ENCODE measurements at places on chromosomes 16 and 17.

GRCh38 chr17:77358801-77359200 is 218.0 kb downstream of the SEC14L1 start:
- DNase-seq = no peak

DNA sequence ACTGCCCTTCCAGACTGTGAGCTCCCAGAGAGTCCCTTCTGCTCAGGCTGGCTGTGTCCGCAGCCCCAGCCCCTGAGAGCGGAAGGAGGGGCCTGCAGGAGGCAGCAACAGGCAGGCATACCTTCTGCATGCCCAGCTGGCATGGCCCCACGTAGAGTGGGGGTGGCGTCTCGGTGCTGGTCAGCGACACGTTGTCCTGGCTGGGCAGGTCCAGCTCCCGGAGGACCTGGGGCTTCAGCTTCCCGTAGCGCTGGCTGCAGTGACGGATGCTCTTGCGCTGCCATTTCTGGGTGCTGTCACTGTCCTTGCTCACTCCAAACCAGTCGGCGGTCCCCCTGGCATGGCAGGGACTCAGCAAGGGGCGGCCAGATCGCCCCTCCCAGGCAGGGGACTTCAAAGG is 9.0 kb downstream of the RHBDF1 start:
- no peak for DNase-seq

- no peak for DNase-seq
Measured at GRCh38 chr16:68286153-68287074, 22.1 kb downstream of the SLC7A6 start.

- DNase-seq = no peak
Measured at GRCh38 chr17:60406887-60407286, 15.0 kb upstream of the USP32 start.

DNA sequence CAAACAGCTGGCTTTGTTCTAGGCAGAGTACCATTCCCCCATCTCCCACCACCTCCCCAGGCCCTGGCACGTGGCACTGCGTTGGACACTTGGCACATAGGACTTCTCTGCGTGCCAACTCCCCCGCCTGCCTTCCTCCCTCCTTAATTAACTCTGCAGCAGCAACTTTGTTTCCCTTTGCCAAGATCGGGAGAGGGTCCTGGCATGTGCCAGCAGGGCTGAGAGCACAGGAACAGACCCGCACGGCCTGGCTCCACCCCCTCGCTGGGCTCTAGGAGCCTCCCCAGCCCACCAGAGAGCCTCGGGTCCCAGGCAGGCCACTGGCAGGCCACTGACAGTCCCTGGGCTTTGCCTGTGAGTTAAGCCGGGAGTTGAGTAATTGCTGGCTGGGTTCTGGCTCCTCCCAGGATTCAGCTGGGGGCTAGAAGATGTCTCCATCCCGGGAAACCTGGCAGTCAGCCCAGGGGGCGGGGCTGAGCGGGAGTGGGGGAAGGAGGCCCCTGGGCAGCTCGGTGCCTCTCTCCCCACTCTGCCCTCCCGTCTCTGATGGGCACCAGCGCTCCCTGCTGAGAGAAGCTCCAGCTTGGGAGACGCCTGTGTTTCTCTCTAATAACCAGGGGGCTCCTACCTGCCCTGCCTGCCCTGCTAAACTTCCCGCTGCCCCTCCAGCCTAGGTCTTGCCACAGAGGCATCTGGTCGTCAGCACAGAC is 224.0 kb upstream of the TNRC6C start:
- DNase-seq = peak; percentile 95

- no peak for DNase-seq
Measured at GRCh38 chr17:28968231-28968913, 17.1 kb upstream of the PHF12 start.

DNA sequence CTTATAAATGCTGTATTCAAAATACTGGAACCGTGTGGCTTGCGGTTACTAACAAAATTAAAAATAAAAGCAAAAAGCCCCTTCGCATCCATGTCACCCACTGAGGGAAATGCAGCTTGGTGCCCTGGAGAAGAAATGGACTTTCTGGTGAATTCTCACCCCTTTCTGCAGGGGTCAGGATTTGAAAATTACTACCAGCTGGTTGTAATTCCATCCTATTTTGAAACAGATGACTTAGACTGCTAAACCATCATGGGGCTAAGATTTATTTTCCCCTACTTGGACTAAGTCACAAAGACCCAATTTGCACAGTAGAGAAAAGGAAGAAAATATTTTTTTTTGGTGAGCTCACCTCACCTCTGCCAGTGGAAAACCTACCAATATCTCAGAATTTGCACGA is 111.4 kb upstream of the MYOCD start:
- DNase-seq = no peak

GRCh38 chr16:30941600-30942425 is 7.1 kb upstream of the ORAI3 start:
- DNase-seq = no peak

- DNase-seq = no peak
Measured at GRCh38 chr16:1188432-1189189, 35.7 kb downstream of the CACNA1H start.

GRCh38 chr16:30149250-30149930 is 26.4 kb upstream of the MAPK3 start:
- DNase-seq = no peak

GRCh38 chr17:14304222-14304772 is 3.4 kb downstream of the HS3ST3B1 start:
- no peak for DNase-seq

DNA sequence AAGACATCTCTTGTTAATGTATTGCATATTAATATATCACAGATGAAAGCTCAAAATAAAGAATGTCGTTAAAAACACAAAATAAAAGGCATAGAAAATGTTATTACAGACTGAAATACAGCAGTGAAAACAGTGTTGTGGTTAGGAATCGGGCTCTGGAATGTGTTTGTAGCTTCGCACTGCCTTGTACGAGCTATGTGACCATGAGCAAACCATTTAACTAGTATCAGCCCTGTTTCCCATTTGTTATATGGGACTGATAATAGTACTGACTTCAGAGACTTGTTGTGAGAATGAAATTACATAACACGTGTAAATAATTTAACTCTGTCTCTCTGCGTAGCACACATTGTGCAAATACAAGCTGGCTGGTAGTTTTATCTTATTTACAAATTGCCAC is 648 bp upstream of the RBFOX1 start:
- no peak for DNase-seq

DNA sequence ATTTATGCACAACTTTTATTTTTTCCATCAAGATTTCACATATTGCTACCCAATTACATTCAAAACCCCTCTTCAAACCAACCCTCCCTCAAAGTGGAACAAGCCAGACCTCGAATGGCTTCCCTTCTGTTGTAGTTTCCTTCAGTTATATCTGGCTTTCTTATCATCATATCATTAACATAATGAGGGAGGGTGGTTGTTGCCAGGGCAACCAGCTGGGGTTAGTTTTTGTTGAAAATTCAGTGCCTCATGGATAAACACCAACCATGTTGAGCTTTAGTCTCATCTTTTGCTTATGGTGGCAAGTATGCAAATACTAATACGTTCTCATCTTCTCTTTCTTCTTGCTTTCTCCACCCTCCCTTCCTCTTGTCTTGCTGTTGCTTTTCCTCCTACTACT is 359.7 kb downstream of the CDH11 start:
- no peak for DNase-seq

- peak; percentile 79 for DNase-seq
Measured at GRCh38 chr17:68200689-68201417, 47.0 kb upstream of the AMZ2 start.

DNA sequence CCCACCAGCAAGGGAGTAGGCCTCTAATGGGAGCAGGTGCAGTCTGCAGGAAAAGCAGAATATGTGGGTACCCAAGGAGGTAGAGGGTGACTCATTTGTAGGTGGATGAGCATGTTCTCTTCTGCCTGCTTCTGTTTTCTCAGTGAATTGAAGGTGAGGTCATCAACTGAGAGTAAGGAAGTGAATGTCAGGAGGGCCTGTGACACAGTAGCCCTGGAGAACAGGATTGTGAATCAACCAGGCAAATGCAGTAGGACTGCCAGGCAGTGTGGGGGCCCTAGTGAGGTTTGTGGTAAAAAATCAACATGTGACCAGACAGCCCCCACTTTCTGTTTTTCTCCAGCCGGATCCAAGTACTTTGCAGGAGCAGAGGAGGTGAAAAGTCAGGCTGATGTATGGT is 150.5 kb upstream of the SOX9 start:
- DNase-seq = no peak

GRCh38 chr17:66341462-66341861 is 39.0 kb downstream of the PRKCA start:
- no peak for DNase-seq

DNA sequence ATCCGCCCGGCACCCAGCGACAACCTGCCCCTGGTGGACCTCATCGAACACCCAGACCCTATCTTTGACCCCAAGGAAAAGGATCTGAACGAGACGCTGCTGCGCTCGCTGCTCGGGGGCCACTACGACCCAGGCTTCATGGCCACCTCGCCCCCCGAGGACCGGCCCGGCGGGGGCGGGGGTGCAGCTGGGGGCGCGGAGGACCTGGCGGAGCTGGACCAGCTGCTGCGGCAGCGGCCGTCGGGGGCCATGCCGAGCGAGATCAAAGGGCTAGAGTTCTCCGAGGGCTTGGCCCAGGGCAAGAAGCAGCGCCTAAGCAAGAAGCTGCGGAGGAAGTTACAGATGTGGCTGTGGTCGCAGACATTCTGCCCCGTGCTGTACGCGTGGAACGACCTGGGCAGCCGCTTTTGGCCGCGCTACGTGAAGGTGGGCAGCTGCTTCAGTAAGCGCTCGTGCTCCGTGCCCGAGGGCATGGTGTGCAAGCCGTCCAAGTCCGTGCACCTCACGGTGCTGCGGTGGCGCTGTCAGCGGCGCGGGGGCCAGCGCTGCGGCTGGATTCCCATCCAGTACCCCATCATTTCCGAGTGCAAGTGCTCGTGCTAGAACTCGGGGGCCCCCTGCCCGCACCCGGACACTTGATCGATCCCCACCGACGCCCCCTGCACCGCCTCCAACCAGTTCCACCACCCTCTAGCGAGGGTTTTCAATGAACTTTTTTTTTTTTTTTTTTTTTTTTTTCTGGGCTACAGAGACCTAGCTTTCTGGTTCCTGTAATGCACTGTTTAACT is 1.0 kb downstream of the NOG start:
- no peak for DNase-seq

DNA sequence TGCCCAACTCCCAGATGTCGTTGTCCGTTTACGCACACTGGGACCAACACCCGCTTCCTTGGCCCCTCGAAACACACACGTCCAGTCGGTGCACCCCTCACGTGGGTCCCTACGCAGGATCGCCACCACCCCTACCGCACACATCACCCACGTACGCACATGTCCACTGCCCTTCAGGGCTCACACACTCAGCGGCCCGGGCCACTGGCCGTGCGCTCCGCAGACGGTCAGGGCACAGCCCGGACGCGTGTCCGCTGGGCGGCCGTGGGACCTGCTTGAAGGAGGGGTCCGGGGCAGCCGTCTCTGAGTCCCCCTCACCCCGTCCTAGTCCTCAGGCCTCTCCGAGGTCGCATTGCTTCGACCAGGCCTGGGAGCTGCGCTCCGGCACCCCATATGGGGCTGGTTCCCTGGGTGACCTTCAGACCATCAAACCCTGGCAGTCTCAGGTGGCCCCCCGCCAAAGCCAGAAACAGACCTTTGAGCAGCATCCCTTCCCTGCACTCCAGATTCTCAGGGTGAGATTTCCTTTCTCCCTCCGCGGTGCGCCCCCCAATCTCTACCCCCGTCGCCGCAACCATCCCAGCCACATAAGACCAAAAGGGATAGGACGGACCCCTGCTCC is 914 bp upstream of the GPRC5B start:
- no peak for DNase-seq

DNA sequence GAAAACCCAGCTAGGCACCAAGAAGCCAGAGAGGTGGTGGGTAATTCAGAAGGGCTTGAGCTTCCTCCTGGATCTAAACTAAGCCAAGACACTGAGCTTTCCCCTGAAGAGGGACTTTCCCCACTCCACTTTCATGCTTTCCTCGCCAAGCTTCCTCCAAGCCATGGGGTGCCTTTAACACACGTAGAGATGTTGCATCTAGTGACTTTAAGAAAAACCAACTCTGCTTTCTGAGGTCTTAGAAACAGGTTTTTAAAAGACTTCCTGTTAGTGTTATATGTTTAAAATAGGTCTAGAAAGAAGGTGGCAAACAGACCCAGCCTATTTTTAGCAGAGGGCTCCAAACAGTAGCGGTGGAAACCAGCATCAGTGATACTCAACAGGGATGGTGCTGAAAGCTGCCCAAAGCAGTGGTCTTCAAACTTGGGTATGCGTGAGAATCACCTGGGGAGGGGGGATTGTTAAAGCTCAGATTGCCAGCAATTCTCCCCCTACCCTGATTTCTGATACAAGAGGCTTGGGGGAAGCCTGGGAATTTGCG is 585.6 kb downstream of the CDH13 start:
- DNase-seq = no peak

DNA sequence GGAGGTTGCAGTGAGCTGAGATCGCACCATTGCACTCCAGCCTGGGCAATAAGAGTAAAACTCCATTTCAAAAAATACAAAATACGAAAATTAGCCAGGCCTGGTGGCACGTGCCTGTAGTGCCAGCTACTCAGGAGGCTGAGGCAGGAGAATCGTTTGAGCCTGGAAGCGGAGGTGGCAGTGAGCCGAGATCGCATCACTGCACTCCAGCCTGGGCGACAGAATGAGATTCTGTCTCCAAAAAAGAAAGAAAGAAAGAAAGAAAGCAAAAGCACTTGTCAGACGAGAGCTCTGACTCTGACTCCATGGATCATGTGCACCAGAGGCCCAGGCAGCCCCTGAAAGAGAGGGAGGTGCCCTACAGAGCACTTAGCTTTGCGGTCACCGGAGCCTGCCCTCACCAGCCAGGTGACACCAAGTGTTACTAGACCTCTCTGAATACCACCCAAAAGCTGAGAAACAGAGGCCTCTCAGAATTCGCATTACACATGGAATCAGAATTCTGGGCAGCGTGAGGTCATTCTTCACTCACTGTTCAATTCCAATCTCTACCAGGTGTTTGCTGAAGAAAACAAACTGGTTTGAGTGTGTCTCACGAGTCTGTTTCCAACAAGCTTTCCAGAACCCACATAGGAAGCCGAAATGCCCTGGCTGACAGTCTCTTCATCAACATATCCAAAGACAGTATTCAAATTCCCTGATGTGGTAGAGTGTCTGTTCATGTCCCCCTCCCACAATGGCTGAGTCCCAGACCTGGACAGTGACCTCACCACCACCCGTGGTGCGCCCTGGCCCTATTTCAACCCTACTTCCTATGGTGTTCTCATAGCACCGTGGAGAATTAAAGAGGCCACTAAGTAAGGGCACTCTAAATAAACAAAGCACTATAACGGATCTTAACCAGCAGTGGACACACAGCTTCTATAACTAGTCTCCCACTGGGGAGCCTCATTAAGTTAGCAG is 1.5 kb downstream of the FLCN start:
- DNase-seq = no peak

GRCh38 chr17:28570716-28571360 is 486 bp downstream of the PIGS start:
- no peak for DNase-seq

DNA sequence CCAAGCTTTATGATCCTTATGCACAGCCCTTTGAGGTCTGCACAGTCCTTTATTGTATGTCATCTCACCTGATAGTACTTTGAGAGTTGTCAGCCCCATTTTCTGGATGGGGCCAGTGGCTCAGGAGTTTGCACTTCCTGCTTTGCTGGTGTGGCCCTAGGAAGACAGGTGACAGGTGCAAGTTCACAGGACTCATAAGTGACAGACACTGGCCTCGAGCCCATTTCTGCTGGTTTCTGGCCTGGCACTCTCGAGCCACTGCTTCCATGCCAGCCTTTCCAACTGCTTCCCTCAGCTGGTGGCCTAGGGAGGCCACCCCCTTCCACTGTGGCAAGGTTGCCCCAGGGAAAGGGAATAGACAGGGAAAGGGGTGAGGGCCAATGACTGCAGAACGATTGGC is 84.4 kb upstream of the CCL1 start:
- no peak for DNase-seq

- no peak for DNase-seq
Measured at GRCh38 chr17:37191219-37191618, 184.6 kb upstream of the C17orf78 start.

All from NCI-H1694 treated with DMSO at 0.1 percent for 48 hours (cell line).